ENCODE measurements at places on chromosomes 11 and 22.

DNA sequence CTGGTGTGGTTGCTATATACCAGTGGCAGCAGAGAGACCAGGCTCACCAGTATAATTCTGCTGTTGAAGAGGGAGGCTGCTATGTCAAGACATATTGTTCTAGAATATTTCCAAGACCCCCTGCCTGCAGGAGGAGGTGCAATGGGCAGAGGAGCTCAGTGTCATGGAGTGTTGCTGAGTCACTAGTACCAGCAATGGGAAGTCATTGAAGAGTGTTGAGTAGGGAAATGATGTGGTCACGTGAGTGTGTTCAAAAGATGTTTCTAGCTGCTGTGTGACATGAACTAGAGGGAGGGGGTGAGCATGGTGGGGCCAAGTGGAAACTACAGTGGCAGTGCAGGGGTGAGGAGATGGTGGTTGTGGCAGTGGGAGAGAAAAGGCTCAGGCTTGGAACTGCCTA is 76.3 kb upstream of the BIRC3 start:
- DNase-seq: no peak

GRCh38 chr11:115657586-115657985 is 153.4 kb upstream of the CADM1 start:
- no peak for DNase-seq

GRCh38 chr11:122746050-122746478 is 90.5 kb downstream of the UBASH3B start:
- no peak for DNase-seq

DNA sequence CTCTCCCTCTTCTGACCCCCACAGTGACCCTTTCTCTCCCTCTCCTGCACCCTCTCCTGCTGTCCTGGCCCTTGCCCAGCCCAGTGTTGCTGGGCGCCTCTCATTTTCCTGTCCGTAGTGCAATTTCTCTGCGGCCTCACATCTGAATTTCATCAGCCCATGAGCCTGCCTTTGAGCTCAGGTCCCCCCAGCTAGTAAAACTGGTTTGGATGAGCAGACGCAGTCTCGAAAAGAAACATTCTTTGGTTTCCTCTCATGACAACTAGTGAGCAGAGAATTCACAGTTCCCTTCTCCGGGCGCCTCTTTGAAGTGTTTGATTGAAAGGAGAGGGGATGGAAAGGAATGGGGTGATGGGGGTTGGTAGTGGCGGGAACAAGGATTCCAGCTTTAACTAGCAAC is 126.0 kb upstream of the CADM1 start:
- no peak for DNase-seq

GRCh38 chr22:46297151-46297812 is 612 bp downstream of the GTSE1 start:
- DNase-seq: no peak

DNA sequence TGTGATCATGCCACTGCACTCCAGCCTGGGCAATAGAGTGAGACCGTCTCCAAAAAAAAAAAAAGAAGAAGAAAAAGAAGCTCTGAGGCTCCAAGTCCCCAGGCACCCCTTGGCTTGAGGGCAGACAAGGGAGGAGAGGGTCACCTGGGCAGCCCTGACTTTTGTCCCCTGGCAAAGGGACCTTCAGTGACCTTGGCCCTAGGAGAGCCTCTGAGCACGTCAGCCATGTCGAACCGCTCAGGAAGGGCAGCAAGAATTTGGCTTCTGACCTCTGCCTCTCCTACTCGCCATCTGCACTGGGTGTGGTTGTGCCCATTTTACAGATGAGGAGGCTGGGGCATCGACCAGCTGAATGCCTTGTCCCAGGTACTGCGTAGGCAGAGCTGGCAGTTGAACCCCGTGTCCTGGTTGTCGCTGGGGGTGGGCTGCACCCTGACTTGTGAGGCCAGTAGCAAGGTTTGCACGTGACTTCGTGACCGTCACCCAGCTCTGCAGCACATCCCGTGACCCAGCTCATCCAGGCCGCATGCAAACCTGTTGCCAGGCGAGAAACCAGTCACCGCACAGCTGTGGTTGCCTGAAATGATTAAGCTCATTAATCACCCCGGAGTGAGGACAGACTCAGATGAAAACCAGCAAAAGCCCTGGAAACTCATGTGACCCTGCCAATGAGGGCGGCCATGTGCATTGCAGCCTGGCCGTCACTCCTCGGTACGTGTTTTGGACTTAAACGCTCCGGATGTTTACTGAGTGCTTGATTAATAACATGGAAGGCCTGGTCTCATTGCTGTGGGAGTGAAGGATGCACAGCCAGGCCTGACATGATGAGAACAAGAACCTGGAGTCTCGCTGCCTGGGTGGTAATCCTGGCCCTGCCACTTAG is 47.7 kb upstream of the PPP6R3 start:
- DNase-seq: no peak

DNA sequence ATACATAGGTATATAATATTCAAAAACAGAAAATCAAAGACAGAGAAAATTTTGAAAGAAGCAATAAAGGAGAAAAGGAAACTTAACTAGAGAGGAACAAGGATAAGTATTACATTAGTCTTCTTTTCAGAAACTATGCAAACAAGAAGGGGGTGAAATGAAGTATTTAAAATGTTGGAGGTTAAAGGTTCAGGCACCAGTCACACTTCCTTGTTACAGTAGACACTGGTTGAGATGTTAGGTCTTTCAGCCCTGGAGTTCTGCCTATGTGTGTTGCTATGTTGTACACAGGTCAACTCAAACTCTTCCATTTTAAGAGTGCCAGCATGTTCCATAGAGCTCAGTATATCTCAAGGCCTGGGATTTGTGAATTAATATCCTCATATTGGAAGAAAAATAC is 6.0 kb upstream of the MS4A4A start:
- DNase-seq: no peak

DNA sequence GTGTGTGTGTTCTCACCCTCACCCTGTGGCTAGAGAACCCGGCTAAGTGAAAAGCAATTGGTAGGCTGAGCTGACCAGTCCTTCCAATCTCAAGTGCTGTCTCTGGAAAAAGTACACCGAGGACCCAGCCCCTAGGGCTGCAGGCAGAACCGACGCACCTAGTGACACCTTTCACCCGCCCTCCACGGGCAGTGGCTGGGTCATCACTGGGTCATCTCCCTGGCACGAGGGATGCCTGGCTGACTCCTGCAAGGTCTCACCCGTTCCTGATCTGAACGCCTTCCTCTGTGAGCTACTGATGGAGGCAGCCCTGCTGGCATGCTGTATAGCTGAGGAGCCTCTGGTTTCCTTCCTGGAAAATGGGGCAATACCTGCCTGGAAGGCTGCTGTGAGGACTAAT is 311.5 kb downstream of the NTM start:
- DNase-seq: no peak

- DNase-seq: no peak
Measured at GRCh38 chr11:29527391-29527936, 489.4 kb downstream of the KCNA4 start.

DNA sequence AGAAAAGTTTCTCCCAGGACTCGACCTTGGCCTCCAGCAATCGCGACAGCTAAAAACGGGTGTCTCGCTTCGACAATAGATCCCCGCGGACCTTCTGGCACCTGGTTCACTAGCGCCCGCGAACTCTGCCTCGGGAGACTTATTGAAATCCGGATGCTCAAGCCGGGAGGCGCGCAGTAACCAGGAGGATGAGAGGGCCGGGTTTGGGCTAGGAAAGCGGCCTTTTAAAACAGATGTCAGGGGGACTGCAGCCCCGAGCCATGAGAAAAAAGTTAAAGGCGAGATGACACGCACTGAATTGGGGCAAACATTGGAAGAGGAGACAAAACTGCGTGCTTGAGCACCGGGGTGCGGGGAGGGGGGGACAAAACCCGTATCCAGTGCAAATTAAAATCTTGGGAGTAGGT is 637 bp upstream of the ZBTB16 start:
- no peak for DNase-seq

DNA sequence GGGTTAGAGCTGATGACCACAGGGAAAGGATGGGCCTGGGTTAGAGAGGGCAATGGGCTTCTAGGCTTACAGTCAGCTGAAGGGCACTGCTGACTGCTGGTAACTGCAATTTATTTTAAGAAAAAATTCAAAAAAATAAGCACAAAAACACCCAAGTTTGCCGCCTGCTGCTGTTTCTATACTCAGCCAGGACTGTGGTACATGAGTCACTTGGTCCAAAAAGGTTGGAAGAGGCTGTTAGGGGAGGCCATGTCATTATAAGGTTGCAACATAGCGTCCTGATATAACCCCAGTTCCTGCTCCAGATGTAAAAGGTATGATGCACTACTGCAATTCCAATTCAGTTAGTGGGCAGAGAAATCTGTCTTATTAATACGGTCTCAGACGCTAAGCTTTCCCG is 98.9 kb downstream of the ETS1 start:
- no peak for DNase-seq

GRCh38 chr11:91730620-91731019 is 494.0 kb upstream of the FAT3 start:
- no peak for DNase-seq

- no peak for DNase-seq
Measured at GRCh38 chr22:31328544-31328960, 17.6 kb downstream of the PATZ1 start.

DNA sequence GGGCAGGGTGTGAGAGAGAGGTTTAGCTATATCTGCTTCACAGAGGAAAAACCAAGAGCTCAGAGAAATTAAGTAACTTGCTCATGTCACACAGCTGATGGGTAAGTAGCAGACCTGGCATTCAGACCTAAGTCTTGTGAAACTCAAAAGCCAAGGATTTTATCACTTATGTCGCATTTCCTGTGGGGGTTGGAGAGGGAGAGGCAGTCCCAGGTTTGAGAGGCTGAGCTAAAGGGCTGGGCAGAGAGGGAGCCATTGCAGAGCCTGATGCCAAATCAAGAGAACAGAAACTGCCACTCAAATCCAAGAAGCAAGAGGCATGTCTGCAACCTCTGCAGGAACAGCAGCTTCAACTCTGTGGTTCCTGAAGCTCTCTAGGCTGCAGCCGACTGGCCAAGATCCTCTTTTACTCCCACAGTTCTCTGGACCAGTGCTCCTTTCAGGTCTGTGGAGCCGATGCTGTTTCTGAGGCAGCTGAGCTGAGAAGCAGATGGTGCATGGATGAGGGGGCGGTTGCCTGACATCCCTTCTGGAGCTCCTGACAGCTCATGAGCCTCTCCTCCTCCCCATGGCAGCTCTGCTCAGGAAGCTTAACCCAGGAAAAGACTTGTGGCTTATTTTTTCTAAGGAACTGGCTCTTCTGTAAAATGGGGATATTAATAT is 47.6 kb upstream of the NAV2 start:
- DNase-seq: no peak

DNA sequence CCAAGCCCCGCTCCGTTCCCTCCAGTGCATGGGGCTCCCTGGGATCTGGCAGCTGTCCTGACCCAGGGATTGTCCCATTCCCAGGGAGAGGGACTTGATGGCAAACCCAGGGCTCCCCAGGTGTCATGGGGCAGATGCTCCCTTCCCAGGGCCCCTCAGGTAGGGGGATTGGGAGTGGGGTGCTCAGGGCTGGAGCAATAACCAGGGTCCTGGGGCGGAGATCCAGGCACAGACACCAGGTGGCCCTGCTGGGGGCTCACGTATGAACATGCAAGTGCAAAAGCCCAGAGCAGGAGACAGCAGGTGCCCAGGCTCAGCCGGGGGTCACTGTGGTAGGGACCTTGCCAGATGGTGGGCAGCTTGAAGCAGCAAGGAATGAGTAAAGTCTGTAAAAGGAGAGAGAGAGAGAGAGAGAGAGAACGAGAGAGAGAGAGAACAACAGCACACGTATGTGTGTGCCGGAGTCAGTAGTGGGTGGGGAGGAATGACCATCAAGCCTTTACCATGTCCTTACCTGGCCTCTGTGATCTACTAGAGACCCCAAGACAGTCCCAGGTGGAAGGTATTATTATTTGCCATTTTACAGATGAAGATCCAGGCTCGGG is 19.3 kb upstream of the MPPED1 start:
- no peak for DNase-seq

DNA sequence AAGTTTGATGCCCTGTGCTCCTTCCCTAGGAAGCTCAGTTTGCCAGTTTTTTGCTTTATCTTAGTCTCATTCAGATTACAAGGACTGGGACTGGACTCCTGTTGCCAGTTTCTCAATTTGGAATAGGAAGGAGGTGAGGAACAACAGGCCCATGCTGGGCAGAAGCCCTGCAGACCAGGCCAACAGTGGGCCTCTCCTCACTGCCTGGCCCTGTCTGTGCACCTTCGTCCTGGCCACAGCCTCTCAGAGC is 23.7 kb downstream of the MED15 start:
- no peak for DNase-seq

Measured in stimulated activated CD4-positive, alpha-beta T cell treated with anti-CD3 and anti-CD28 coated beads, Interleukin-15, amount 100 ng/mL, for 1 hour (primary cell).